ENCODE measurements at places on chromosomes 11 and 22. TPM values are rescaled to one million over a fixed set of nuclear protein-coding genes. Genes with fewer than 3 reads are reported as not detected.

DNA sequence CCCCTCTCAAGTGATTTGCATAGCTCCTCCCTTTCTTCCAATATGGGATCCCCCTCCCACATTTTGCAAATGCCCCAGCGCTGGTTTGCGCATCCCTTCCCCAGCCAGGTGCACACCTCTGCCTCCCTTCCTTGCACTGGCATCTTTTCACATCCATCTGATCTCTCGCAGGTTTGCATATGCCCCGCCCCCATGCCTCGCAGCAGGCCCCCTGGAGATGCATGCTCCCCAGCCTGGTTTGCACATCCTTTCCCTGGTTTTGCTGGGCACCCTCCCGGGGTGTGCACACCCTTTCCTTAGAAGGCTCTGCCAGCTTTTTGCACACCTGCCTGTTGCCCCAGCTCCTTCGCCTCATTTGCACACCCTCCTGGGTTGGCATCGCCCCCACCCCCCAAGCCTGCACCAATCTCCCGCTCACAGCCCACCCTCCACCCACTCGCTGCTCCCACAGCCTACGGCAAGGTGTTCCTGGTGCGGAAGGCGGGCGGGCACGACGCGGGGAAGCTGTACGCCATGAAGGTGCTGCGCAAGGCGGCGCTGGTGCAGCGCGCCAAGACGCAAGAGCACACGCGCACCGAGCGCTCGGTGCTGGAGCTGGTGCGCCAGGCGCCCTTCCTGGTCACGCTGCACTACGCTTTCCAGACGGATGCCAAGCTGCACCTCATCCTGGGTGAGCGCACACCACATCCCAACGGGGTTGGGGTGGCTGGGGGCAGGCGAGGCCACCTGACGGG, 917 bp downstream of the RPS6KA4 start:
- H3K36me3 ChIP-seq = peaks cover 36% of the 10 kb centered on the region
- H3K27ac ChIP-seq = peak overlapping the region; percentile 91
- no peaks in the 10 kb centered on the region for H3K27me3 ChIP-seq

- peak overlapping the region; percentile 93 for H3K27ac ChIP-seq
- no peaks in the 10 kb centered on the region for H3K27me3 ChIP-seq
- peak; percentile 82 for DNase-seq
- peak overlapping the region; percentile 70 for H3K4me3 ChIP-seq
- no peaks in the 10 kb centered on the region for H3K36me3 ChIP-seq
Observed at GRCh38 chr11:110093407-110094297, 460 bp downstream of the ZC3H12C start.

DNA sequence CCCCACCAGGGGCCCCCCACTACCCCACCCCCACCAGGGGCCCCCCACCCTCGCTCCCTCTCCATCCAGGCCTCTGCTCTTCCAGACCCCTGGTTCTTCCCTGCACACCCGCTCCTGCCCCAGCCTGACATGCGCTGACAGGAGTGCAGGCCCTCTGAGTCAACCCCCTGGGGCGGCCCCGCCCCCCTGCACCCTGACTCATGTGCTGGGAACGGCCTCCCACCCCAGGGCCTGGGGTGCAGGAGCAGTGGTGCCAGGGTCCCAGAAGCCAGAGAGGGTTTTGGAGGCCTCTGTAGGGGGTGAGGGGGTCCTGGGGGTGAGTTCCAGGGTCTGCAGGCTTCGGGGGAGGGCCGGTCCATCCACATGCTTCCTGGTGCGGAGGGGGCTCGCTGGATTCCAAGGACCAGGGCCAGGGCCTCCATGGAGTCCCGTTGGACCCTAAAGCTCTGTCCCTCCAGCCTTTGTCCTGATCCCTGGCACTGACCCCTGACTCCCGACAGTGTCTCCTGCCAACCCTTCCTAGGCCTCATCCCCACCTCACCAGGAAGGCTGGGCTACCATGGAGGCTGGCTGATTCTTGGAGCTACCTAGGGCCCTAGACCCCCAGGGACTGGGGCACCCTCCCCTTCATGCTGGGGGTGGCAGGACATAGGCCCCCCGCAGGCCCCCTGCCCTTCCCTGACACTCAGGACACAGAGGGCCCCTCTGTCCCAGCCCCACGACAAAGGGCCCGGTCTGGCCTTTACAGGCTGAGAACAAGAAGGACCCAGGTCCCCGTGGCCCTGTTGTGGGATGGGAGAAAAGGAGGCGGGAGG, 583 bp upstream of the PKP3 start:
- peak overlapping the region; percentile 65 for H3K27ac ChIP-seq
- H3K27me3 ChIP-seq = no peaks in the 10 kb centered on the region
- H3K36me3 ChIP-seq = no peaks in the 10 kb centered on the region
- H3K4me3 ChIP-seq = peak overlapping the region; percentile 48
- DNase-seq = no peak

DNA sequence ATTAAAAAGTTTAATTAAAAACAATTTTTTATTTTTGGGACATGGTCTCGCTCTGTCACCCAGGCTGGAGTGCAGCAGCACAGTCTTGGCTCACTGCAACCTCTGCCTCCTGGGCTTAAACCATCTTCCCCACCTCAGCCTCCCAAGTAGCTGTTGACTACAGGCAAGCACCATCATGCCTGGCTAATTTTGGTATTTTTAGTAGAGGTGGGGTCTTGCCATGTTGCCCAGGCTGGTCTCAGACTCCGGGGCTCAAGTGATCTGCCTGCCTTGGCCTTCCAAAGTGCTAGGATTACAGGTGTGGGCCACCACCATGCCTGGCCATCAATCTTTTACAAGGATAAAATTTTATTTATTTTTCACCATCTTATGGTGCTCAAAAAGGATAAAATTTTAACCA, 43.3 kb upstream of the PHOX2A start:
- H3K27me3 ChIP-seq = peaks cover 4% of the 10 kb centered on the region
- H3K4me3 ChIP-seq = no peak overlapping the region
- DNase-seq = no peak
- H3K27ac ChIP-seq = no peak overlapping the region

DNA sequence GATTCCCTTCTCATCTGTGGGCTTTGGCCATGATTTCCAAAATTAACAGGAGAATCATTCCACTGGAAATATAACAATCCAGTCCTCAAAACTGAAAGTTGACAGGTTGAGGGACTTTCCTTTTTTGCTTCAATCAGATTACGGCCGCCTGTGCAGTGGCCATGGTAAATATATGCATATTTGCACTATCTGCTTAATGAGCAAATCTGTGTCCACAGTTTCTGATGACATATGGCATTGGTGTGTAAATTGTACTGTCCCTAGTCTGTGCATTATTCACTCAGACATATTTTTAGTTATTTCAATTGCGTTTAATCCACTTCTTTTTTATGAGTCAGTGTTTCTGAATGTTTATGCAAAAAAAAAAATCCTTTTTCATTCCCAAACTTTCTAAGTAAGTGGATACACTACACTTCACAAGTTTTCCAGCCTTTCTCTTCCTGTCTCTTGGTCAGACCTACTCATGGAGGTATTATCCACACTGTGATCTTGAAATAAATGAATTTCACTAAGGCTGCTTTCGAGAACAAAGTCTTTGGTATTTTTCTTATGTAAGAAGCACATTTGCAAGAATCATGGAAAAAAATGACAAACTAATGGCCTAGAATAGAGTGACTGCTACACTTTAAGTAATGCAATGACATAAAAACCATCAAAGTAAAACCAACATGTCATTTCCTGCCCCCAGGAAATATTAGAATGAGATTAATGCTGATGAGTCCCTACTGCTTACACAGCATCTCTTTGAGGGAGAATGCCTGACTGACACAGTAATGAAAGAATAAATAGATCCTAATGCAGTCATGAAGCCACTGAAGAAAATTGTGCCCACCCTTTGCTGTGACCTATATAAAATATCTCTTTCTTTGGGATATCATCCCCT, 76.4 kb upstream of the MTNR1B start:
- H3K4me3 ChIP-seq = no peak overlapping the region
- H3K27me3 ChIP-seq = no peaks in the 10 kb centered on the region
- no peaks in the 10 kb centered on the region for H3K36me3 ChIP-seq
- H3K4me1 ChIP-seq = no peaks in the 10 kb centered on the region
- no peak overlapping the region for H3K27ac ChIP-seq
- DNase-seq = no peak

- H3K4me1 ChIP-seq = no peaks in the 10 kb centered on the region
- no peaks in the 10 kb centered on the region for H3K27me3 ChIP-seq
- no peak overlapping the region for H3K4me3 ChIP-seq
Observed at GRCh38 chr22:26887456-26887855, 230.1 kb downstream of the MIAT start.

PLEKHA7 gene
- total RNA-seq = 43.6 TPM

SPA17 gene
- 4.8 TPM for total RNA-seq

MRGPRX4 gene
- total RNA-seq = not detected

Data from upper lobe of right lung (tissue), 1 donor.